ENCODE measurements at places on chromosomes 12 and 14.

- DNase-seq, result no peak
Observed at GRCh38 chr14:94113073-94113472, 2.5 kb downstream of the IFI27 start.

GRCh38 chr12:57078519-57079404 is at the start of gene NEMP1:
Gene NEMP1 (minus strand): TSS chr12:57078791. CDS start chr12:57078745, 46 bp downstream.
- DNase-seq, result peak; percentile 97

GRCh38 chr14:71206123-71206522 is 298.9 kb downstream of the PCNX1 start:
- no peak for DNase-seq

DNA sequence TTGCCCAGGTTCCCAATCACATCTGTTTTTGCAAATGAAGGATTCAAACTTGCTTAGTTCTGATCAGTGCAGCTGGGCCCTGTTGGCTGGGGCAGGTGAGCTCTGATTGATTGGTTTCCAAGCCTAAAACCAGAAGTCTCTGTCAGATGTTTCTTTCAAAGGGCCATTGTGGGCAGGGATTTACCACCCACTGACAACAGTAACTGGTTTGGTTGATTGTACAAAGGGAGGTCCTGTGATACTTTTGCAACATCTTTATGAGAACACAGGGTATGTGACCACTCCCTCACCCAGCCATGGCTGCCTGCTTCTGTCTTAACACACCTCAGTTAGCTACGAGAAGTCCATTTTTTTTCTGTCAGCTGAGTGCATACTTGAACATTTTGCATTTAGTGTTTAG is 184.1 kb downstream of the FLRT2 start:
- no peak for DNase-seq

DNA sequence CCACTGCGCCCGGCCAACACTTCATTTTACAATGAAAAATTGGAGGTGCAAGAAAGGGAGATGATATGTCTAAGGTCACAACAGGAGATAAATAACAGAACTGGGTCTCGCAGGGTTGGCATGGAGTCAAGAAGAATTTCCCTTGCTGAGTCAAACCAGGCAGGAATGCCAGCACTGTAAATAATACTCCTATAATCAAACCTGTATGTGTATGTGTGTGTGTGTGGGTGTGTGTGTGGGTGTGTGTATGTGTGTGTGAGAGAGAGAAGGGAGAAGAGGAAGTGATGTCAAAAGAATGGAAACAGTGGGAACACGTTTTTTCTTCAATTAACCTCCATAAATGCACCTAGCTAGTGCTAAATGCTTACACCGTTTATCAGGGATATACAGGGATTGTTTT is 70.4 kb downstream of the TMEM116 start:
- no peak for DNase-seq
